ENCODE measurements at places on chromosomes 2 and 18. TPM values are rescaled to one million over a fixed set of nuclear protein-coding genes. Genes with fewer than 3 reads are reported as not detected.

AOX1 gene
- not detected for total RNA-seq

DSC1 gene
- 2.1 TPM for total RNA-seq

RBMS1 gene
- 69.3 TPM for total RNA-seq

DQX1 gene
- 0.17 TPM for total RNA-seq

ALPI gene
- total RNA-seq: not detected

GRCh38 chr2:98857001-98857400, 79.0 kb downstream of the CRACDL start:
- DNase-seq: no peak

- DNase-seq: peak; percentile 7
These were observed 48.5 kb downstream of the ANKRD12 start for GRCh38 chr18:9184998-9185613.

DNA sequence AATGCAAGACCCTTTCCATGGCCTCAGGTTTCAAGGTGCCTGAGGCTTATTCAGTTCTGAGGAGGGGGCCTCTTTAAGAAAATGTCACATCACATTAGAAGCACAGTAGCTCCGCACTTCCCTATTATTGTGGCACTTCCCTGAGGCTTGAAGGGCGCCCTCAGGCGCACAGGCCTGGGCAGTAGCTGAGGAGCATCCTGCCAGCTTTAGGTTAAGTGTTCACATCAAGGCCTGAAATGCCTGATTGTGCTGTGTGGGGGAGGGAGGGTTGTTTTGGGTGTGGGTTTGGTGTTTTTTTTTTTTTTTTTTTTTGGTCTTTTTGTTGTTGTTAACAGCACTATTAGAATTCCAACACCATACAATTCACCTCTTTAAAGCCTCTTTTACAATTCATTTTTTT, 107.9 kb downstream of the CABLES1 start:
- no peak for DNase-seq

DNA sequence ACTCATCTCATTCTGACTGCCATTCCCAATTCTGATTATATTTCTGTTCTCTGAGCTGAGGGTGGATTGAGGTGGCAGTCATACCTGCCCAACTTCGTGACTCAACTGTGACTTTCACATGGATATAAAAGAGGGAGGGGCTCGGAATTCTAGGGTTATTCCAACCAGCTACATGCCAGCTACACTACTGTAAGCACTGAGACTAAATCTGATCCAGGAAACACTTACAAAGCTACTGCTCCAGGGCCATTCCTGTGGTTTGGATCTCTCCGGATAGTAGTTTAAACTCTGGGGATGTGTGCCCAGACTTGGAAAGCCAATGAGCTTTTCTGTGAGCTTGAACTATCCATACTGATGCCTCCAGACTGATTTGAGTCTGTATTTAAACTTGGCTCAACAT, 7.9 kb downstream of the MAP2 start:
- DNase-seq: no peak

GRCh38 chr2:236998236-236998635, 87.5 kb upstream of the COPS8 start:
- no peak for DNase-seq

GRCh38 chr2:37376421-37377186, 32.2 kb downstream of the QPCT start:
- peak; percentile 69 for DNase-seq

DNA sequence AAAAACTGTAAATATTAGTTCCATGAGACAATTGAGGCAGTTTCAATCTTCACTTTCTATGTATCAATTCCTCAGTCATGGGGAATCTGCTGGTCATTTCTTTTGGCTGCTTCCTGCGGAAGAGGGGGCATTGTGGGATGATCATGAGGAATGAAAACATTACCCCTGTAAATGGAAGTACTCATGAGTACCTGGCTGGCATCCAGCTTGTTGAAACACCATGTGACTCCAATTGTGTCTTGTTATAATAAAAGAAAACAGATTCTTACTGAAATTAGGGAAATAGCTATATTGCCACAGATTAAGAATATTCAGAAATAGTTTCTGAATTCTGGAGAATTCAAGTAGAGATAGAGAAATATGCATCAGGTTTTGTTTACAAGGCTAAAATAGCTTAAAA, 41.6 kb upstream of the GPR39 start:
- no peak for DNase-seq

GRCh38 chr2:165952741-165953211, 800 bp downstream of the TTC21B start:
- DNase-seq: no peak

DNA sequence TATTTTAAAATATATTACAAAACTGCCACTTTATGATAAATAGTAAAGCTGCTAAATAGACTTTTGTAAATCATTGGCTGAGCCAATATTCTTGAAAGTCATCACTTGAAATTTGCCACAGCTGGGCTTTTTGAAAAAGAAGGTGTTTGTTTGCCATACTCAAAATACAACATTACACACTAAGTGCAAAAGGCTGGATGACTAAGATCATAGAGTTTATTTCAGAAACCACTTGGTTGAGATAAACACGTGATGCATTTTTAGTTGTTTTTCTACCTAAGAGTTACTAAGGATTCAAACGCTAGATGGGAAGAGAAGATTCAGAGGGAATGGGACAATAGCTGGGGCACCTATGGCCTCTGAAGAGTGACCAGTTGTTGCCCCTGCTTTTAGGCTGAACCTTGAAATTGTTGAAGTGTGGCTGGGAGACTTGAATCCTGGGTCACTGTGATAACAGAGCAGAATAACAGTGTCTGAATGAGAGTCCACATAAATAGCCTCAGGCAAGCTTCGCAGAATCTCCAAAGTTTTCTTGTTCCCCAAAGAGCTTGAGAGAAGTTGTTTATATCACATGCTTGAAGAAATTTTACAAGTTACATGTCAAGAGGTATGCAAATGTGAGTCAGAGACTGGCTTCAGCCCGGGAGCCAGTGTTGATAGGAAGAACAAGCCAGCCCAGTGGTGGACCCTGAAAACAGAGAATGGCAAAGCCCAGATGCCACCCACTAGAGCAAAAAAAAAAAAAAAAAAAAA, 409.8 kb downstream of the GPD2 start:
- DNase-seq: no peak

DNA sequence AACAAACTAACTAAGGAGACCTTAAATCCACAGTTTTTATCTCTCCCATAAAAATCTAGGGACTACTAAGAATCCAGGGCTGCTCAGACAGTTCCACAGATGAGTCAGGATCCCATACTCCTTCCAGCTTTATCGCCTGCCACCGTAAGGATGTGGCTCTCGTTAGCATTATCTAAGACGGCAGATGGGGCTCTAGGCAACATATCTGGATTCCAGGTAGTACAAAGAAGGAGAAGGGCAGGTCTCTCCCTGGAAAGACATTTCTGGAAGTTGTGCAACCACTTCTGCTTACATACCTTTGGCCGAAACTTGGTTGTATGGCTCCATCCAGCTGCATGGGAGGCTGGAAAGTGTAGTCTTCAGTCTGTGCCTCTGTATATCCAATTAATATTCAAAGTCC, 149.4 kb downstream of the SP3 start:
- DNase-seq: no peak

- DNase-seq: no peak
These were observed 758.7 kb downstream of the TMEM182 start for GRCh38 chr2:103520547-103520946.

DNA sequence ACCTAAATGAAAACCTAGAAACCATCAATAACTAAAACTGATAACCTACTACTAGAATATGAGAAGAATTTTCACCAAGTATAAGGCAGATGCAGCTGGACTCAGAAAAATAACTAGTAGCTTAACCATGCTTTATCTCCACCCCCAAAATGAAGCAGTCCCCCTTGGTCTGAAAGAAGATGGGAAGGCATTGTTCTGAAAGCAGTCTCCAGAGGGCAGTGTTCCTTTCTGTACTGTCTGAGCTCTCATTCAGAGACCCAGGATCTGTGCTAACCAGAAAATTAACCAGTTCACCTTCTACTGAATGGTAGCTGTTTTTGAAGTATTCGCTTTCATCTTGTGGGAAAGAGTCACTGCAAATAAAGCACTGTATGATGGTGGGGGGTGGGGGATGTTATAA, 273.0 kb downstream of the PDE11A start:
- no peak for DNase-seq

DNA sequence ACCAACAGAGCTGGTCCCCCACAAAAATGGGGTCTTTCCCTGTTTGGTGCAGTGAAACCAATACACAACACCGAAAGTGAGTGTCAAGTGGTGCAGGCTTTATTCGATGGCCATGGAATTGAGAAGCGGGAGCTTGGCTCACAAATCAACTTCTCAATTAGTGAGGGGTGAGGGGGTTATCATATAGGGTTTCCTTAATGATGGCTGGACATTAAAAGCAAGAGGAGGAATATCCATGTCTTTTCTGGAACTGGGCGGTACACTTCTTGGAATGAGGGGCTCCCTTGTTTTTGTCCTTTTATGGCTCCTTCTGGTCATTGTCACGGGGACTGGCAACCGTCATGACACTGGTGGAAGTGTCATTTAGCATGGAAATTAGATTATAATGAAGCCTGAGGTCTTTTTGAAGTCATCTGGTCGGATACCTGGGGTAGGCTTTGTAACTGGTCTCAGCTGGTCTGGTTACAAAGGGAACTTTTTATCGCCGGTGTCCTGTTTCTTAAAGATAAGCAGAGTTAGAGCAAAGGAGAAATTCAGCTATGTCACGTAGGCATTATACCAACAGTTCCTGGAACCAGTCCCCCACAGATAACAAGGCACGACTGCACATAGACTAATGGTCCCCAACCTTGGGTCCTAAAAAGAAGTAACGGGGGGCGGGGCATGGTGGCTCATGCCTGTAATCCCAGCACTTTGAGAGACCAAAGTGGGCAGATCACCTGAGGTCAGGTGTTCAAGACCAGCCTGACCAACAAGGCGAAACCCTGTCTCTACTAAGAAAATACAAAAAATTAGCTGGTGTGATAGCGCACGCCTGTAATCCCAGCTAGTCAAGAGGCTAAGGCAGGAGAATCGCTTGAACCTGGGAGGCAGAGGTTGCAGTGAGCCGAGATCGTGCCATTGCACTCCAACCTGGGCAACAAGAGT, 93.5 kb upstream of the NDUFV2 start:
- DNase-seq: no peak

DNA sequence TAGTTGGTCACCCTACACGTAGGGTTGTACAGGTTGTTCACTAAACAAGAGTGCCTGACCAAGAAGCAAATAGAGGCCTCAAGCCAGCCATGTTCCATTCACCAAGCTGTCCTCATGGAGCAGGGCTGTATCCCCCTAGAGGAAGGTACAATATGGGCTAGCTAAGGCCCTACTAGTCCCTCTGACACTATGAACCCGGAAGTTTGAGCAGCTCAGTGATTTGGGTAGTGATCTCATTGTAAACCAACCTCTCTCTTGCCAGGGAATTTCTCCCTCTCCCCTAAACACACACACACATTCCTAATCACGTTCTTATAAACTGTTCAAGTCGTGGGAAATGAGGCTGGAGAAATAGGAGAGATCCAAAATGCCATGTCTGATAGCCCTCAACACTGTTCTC, 6.7 kb upstream of the CYS1 start:
- DNase-seq: no peak

DNA sequence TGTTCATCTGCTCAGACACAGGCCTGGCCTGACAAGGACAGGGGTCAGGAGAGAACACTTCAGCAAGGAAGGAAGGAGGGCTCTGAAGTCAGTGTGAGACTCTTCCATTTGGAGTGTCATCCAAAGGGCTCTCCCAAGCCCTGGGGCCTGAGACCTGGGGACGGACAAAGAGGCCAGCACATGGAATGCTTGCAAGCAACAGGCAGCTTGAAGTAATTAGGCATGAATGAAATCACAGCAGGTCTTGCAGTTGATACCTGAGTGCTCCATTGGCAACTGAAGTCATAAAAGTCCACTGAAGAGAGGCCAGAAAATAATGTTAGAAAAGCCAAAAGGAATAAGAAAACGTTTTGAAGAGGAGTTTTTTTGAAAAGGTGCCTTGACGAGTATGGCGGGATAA, 231.7 kb downstream of the VAPA start:
- no peak for DNase-seq

DNA sequence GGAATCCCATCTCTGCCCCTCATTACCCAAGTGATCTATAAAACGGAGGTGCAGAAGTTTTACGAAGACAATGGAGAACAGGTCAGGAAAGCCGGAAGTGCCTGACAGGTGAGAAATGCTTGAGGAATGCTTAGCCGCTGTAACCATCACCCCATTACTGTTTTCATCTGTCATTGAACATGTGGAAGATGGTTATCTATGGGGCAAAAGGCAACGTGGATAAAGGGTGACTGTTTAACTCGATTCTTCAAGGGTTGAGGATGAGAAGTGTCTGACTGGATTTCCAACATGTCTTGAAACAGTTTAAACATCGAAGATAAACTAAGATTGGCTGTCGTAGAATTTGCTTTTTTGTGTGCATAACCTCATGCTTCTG, 17.3 kb downstream of the HK2 start:
- DNase-seq: no peak

GRCh38 chr2:48531141-48531648, 1.2 kb downstream of the STON1 start:
- no peak for DNase-seq

DNA sequence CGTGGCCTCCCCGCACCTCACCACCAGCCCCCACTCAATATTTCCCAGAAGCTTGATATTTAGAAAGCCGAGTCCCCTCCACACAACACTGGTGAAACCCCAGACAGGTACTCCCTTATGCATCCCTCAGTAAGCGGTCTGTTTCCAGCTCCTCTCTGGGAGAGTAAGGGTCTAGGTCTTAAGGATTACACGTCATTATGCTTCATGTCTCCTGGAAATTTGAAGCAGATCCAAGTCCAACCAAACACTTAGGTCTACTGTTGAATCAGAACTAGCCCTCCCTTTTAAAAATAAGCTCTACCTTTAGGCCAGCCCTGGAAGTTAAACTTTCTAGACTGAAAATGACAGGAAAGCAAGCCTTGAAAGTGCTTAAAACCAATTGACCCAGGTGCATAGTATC, 1.5 kb upstream of the OST4 start:
- no peak for DNase-seq

DNA sequence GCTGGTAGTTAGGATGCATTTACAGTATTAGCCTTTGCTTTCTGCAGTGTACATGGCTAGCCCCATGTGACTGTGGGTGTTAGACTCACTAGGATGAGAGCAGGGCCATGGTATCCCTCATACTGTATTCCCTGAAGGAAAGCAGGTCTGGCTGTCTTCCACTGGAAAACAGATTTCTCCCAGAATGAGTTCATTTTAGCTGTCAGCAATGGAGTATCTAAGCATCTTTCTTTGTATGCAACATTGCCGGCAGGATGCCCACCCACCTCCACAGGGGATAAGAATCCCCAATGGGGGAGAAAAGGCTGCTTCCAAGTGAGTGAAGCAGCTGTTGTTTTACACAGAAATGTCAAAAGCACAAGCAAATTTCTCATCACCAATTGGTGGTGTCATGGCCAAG, 142.7 kb upstream of the KLHL14 start:
- no peak for DNase-seq

All from CD8-positive, alpha-beta T cell (primary cell).